Activated naive CD8-positive, alpha-beta T cell treated with anti-CD3 and anti-CD28 coated beads, Interleukin-2, amount 10 ng/mL, durations not matched to agents 7 days and 5 days (primary cell): ENCODE measurements at places on chromosomes 3 and 15.
A peak's percentile ranks its signal among the peaks of the same experiment; 100 is the strongest.

- no peaks in the 10 kb centered on the region for H3K4me1 ChIP-seq
- no peak overlapping the region for H3K27ac ChIP-seq
- DNase-seq: no peak
- no peak overlapping the region for H3K4me3 ChIP-seq
These were observed 311.5 kb downstream of the NLGN1 start for GRCh38 chr3:173709026-173709425.

DNA sequence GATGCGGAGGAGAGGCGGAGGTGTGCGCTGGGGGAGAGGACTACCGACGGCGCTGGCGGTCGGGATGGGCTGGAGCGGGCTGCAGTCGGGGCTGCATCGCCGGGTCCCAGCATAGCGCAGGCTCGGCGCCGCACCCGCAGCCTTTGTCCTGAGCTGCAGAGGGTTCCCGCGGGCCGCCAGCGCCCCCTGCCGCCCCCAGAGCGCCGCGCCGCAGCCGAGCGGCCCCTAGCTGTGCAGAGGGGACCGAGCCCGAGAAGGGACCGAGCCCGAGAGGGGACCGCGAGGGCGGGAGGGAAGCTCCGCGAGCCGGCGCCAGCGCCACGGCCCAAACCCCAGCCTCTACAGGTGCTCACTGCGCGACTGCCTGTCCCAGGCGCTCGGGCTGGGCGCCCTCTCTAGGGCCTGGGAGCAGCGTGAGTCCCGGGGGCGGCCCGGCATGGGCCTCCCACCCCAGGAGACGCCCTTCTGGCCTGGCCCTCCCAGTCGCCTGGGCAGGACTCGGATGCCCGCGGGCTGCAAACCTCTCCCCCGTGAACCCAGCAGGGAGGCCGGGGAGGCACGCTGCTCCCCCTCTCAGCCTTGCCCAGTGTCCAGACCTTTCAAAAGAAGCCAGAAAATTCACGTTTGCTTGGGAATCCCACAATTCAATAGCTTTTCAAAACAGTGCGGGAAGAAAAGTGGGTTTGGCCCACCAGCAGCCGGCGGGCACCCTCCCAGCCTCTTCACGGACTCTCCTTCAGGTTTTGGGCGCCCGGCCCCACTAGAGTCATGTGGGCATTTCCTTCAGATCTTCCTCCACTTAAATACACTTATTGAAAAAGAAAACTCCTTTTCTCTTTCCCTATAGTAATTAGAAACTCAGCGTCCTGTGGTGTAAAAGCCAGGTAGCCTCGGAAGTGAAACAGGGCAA lies 134.7 kb downstream of the TPRA1 start:
- no peaks in the 10 kb centered on the region for H3K4me1 ChIP-seq
- peaks cover 63% of the 10 kb centered on the region for H3K27me3 ChIP-seq
- no peak overlapping the region for H3K27ac ChIP-seq
- H3K4me3 ChIP-seq: no peak overlapping the region
- H3K36me3 ChIP-seq: no peaks in the 10 kb centered on the region

GRCh38 chr3:144775551-144775950 lies 803.9 kb downstream of the DIPK2A start:
- no peaks in the 10 kb centered on the region for H3K27me3 ChIP-seq
- H3K4me3 ChIP-seq: no peak overlapping the region
- no peak overlapping the region for H3K27ac ChIP-seq
- no peaks in the 10 kb centered on the region for H3K4me1 ChIP-seq
- no peak for DNase-seq

GRCh38 chr3:49028673-49029562 lies at the start of gene IMPDH2:
Gene IMPDH2, minus strand, starts transcription at chr3:49029398. Its CDS starts 48 bp downstream, at chr3:49029350.
- peak within 1 kb of the TSS; percentile 94 for H3K4me3 ChIP-seq
- H3K4me1 ChIP-seq: peaks cover 37% of the 10 kb centered on the region
- no peaks in the 10 kb centered on the region for H3K27me3 ChIP-seq
- H3K27ac ChIP-seq: peak within 1 kb of the TSS; percentile 85

DNA sequence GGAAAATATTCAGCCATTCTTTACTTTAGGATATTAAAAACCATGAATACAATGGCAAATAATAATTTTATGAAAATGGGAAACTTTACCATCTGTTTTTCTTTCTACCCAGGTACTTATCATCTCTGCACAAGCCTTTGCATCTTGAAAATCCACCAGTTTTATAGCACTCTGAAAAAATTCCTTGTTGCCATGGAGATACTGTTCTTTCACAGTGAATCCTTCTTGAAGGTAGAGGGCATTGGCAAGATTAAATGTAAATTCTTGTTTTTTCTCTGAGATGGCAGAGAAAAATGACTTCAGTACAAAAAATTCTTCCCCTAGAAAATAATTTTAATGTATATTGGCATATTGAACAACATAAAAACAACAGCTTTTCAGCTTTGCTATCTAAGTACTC lies 6.9 kb downstream of the SERPINI2 start:
- no peak overlapping the region for H3K4me3 ChIP-seq
- DNase-seq: no peak
- no peak overlapping the region for H3K27ac ChIP-seq
- H3K27me3 ChIP-seq: no peaks in the 10 kb centered on the region
- H3K4me1 ChIP-seq: no peaks in the 10 kb centered on the region
